Cerebellar cortex (tissue), 1 donor: ENCODE measurements at places on chromosomes 12 and 14.
A peak's percentile ranks its signal among the peaks of the same experiment; 100 is the strongest.

DNA sequence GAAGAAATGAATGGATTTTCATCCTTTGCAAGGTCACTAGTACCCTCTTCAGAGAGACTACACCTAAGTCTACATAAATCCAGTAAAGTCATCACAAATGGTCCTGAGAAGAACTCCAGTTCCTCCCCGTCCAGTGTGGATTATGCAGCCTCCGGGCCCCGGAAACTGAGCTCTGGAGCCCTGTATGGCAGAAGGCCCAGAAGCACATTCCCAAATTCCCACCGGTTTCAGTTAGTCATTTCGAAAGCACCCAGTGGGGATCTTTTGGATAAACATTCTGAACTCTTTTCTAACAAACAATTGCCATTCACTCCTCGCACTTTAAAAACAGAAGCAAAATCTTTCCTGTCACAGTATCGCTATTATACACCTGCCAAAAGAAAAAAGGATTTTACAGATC is 40.8 kb downstream of the SPATA7 start:
- peak; percentile 19 for DNase-seq

DNA sequence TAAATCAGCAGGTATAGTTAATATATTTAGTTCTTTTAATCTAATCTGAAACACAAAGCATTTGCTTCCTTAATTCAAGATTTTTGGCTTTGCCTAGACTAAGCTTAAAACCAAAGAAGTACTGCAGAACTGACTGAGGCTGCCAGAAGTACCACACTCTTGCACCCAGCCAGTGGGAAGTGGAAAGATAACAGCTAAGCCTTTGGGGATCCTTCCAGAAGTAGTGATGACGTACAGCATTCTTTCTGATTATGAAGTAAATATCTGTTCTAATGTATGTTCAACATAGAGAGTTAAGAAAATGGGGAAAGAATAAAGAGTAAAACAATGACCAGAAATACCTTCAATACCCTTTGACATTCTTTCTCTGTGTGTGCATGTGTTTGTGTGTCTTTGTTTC is 19.3 kb downstream of the NTF3 start:
- DNase-seq: no peak

DNA sequence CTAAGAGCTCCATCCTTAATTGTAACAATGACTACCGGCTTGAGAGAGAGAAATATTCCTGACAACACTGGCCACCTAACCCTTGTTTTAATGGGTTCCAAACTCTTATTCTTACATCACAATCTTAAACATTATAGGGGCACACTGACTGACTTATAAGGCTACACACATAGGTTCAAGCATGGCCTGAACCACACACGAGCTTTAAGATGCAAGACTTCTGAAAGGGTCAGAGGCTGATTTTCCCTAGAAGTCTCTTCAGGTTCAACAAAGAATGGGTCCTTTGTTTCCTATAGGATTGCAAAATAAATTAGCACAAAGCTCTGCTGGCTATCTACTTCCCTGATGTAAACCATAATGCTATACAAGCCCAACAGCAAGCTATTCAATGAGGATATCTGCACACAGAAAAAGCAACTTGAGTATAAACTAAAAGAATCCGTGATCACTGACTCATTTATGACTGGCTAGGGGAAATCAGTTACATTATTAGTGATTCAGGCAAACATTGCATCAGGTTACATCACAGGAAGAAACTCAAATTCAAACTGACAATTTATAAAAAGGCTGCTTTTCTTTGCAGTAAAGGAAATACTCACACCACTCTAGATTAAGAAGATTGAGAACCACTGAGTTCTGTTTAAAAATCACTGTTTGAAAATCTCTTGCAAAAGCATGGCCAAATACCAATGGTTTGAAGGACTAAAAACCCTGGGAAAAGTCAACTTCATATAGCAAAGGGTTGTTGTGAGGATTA is 8.5 kb downstream of the BTG1 start:
- DNase-seq: no peak

DNA sequence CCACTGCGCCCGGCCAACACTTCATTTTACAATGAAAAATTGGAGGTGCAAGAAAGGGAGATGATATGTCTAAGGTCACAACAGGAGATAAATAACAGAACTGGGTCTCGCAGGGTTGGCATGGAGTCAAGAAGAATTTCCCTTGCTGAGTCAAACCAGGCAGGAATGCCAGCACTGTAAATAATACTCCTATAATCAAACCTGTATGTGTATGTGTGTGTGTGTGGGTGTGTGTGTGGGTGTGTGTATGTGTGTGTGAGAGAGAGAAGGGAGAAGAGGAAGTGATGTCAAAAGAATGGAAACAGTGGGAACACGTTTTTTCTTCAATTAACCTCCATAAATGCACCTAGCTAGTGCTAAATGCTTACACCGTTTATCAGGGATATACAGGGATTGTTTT is 70.4 kb downstream of the TMEM116 start:
- no peak for DNase-seq

DNA sequence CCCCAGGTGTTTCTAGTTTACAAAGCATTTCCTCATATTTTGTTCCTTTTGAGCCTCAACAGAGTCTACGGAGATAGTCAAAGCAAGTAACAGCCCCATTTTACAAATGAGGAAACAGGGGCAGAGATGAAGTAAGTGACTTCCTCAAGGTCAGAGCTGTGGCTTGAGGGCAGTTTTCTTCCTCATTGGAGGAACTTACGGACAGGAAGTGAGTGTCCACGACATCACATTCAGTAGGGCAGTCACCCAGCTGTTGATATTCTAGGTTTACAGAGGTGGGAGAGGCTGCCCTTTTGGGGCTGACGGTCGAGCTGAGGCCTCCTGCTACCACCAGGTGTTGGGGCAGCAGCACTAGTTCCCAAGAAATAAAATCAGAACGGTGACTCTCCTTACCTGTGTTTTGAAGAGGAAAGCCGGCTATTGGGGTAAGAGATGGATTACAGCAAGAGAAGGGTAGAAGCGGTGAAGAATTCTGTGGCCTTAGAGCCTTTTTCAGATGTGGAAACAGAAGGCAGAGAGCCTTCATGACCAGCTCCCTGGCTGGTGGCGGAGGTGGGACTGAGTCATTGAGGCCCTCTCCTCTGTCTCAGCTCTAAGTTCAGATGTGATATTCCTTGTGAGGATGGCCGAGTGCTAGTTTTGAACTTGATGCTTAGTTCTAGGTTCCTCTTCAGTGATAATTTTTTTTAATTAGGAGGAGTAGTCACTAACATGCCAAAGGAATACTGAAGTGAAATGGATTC is 41.7 kb downstream of the SUSD6 start:
- DNase-seq: no peak

GRCh38 chr14:24053548-24054323 is 1.9 kb downstream of the CARMIL3 start:
- no peak for DNase-seq

DNA sequence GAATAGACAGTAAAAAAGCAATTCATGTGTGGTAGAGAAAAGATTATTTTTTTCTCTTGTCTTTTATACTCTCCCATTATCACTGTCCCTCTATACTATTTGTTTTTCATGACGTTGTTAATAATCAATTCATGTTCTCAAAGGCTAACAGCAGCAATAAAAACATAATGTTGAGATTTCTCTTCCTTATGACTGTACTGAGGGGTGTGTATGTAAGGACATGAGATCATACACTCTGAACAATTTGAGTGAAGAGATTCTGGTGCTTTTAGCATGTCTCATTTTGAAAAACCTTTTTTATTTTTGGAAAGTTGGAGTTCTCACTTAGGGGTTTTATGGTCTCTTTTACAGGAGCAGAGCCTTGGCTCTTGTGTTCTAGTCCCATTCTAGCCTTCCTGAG is 3.8 kb upstream of the TSPAN8 start:
- no peak for DNase-seq

DNA sequence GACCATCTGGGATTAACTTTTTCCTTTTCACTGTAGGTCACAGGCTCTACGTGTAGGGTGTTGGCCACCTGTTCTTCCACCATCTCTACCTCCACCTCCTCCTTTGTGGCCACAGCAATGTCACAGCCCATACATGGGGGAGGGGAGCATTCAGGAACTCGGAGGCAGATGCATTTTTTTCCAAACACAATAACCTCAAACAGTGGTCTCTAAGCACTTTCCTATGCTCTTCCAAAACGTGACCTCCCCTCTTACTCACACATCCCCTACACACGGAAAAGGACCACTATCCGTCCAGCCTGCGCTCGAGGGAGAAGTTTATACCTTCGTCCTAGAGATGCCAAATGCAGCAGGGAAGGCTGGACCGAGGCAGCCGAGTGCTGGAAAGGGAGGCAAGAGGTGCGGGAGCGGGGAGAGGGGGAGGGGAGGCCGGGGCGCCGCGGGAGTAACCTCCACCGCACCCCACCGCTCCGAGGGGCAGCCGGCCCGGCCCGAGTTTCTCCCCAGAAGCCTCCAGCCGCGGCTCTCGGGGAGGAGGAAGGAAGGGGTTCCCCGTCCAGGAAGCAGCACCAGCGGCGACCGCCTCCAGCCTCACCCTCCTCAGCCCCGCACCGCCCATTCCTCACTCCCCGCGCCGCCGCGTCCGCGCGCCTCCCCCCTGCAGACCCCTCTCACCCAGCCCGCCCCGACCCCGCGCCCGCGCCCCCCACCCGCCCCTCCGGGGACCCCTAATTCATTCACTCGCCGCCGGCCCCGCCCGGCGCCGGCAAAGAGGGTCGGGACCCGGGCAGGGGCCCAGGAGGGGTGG is 594 bp downstream of the KRAS start:
- peak; percentile 48 for DNase-seq

- no peak for DNase-seq
Measured at GRCh38 chr14:96734076-96734622, 63.0 kb upstream of the VRK1 start.

DNA sequence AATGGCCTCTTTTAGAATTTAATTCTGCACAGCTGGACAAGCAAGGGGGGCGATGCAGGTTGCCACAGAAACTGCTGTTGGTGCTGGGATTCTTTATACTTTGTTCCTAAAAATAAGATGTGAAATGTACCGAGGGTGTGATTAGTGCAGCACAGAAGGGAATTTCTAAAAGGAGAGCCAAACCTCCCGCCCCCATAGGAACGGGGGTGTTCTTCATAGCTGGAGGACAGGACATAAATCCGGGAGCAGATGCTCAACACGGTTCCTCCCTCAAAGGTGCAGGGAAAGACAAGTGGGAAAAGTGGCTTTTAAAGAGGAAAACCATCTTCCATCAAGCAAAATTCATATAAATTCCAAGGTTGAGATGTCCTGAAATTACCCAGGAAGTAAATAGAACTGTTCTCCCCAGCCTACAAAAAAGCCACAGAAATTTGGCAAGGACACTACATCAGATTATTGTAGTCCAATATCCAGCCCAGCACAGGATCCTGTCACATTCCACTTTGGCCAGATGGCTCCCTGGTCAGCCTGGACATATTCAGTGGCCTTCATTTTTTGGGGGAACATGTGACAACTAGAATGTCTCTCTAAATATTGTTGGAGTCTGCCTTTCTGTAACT is 51.4 kb upstream of the TMX1 start:
- peak; percentile 54 for DNase-seq

- no peak for DNase-seq
Measured at GRCh38 chr12:83224012-83224411, 537.3 kb downstream of the TMTC2 start.

- no peak for DNase-seq
Measured at GRCh38 chr14:59358102-59358501, 107.1 kb downstream of the GPR135 start.

DNA sequence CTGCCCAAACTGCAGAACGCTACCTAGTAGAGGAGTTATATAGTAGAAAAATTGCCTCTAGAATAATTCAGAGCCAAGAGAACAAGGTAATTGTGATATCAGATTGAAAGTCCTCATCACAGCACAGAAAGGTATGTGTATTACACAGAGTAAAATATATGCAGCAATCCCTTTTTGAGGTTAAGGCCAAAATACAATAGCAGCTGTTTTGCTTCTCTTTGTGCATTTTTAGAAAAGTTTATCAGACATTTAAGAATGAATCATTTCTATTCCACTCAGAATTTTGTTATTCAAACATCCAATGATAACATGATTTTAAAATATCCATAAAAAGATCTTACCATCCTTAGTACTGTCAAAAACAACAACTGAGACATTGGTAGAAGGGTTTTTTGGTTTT is 45.1 kb downstream of the GNPTAB start:
- no peak for DNase-seq

- no peak for DNase-seq
Measured at GRCh38 chr12:41552588-41552987, 364.5 kb downstream of the PDZRN4 start.

GRCh38 chr12:117208811-117209455 is 18.7 kb upstream of the FBXO21 start:
- no peak for DNase-seq

DNA sequence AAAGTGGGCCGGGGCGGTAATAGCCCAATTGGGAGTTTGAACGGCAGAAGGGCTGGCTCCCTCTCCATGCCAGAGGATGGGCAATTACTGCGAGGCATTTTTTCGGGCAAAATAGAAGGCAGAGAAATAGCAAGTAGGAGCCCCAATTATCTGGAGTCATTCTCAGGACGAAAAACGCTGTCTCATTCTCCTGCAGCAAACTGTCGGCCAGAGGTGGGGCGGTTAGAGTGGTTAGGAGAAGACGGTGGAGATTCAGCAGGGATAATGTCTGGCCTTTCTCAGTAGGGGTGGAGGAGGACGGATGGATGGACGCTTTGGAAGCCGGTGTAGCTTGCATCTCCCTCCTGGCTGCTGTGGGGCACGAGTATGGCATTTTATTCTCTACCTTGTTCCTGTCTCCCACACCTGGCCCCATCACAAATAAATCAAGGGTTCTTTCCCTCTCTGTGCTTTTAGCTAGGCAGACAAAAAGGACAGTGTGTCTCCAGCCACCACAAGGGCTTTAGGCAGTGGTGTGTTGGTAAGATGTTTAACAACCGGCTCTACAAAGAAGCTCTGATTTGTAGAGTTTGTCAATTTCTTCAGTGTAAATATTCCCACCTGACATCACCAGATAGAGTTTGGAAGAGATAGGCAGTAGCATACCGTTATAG is 140.5 kb upstream of the LHX5 start:
- no peak for DNase-seq

- DNase-seq: no peak
Measured at GRCh38 chr12:12899530-12900380, 8.4 kb downstream of the GPRC5A start.

DNA sequence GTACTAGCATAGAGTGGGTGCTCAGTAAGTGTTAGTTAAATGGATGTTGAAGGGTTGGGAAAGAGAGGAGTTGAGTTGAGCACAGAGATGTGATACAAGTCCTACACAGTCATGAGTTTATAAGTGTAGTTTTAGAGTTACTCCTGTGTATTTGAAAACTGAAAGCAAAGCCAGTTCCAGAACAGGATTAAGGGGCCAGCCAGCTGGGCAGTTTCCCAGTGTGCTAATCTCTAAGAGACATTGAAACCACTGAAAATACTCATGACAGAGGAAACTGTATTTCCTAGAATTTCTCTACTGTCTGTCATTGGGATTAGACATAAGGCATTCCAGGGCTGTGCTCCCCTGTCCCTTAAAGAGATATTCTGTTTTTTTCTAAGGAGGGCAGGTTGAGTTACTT is 101.0 kb downstream of the DERA start:
- peak; percentile 5 for DNase-seq

DNA sequence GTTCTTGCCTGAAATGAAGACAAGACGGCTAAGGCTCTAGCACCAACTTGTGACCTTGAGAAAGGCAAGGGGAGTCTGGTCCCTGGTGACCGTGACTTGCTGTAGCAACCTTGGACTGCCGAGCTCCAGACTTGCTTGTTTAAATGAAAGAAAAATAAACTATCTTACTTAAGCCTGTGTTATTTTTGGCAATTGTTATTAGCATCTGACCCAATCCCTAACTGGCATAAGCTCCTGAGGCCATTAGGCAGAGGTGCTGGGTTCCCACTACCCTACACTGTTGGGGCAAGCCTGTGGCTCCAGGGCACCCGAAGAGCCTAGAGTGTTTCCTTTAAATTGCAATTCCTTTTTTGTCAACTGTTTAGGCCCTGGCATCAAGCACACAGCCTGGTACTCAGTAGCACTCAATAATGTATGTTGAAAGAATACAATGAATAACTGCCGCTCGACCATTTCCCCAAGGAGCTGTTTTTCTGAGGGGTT is 106.9 kb upstream of the HIF1A start:
- DNase-seq: no peak
